ENCODE measurements at places on chromosomes 1 and 21. TPM values are rescaled to one million over a fixed set of nuclear protein-coding genes. Genes with fewer than 3 reads are reported as not detected.

The LRRC7 gene
- 0.20 TPM for total RNA-seq

The IL19 gene
- total RNA-seq, result not detected

The CTPS1 gene
- 111 TPM for total RNA-seq

The PLPPR4 gene
- not detected for total RNA-seq

The CTSS gene
- 1.1 TPM for total RNA-seq

The TOE1 gene
- total RNA-seq, result 7.7 TPM

The TRIM63 gene
- total RNA-seq, result not detected

The CAPN9 gene
- 1.1 TPM for total RNA-seq
